ENCODE measurements at places on chromosomes 4 and X. TPM values are rescaled to one million over a fixed set of nuclear protein-coding genes. Genes with fewer than 3 reads are reported as not detected.

Gene EOLA2
- 24.5 TPM for total RNA-seq

Gene FAM90A26
- not detected for total RNA-seq

Gene ODAPH
- not detected for total RNA-seq

Gene MND1
- total RNA-seq, result not detected

- DNase-seq, result no peak
Measured at GRCh38 chr4:124883632-124884031, 171.1 kb upstream of the ANKRD50 start.

DNA sequence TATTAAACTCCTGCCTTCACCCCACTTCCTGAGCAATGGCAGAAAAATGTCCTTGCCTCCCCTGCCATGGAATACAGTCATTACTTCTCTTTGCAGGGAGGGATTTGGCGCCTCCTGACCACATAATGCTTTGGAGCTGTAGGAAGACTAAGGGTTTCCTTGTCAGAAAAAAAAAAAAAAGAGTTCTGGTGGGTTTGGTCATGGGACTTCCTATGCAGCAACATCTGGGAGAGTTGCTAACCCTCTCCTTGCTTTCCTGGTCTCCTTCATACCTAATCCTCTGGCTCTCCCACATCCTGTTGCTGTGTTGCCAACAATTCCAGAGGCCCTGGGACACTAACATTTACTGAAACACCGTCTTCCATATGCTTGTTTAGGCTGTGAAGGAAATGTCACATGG lies 75.1 kb upstream of the MBNL3 start:
- DNase-seq, result no peak

GRCh38 chrX:44675362-44676024 lies 132.8 kb upstream of the FUNDC1 start:
- no peak for DNase-seq

DNA sequence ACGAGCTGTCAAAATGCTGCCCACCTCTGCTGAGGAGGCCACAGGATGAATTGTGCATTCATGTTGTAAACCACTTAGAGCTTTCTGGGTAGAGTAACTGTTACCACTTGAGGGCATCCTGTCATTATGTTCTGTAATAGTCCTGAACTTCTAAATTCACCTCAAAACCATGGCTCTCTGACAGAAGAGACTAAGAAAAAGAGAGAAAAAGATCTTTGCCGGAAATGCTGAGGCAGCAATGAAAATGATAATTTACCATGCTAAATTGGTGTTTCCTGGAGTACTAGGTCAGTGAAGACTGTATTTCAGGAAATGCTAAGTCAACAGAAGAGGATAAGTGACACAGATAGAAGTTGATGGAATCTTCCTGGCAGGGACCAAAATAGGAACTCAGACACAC lies 942.3 kb upstream of the SLIT2 start:
- DNase-seq, result no peak

- DNase-seq, result no peak
Measured at GRCh38 chrX:150450519-150451177, 87.5 kb downstream of the MAMLD1 start.

DNA sequence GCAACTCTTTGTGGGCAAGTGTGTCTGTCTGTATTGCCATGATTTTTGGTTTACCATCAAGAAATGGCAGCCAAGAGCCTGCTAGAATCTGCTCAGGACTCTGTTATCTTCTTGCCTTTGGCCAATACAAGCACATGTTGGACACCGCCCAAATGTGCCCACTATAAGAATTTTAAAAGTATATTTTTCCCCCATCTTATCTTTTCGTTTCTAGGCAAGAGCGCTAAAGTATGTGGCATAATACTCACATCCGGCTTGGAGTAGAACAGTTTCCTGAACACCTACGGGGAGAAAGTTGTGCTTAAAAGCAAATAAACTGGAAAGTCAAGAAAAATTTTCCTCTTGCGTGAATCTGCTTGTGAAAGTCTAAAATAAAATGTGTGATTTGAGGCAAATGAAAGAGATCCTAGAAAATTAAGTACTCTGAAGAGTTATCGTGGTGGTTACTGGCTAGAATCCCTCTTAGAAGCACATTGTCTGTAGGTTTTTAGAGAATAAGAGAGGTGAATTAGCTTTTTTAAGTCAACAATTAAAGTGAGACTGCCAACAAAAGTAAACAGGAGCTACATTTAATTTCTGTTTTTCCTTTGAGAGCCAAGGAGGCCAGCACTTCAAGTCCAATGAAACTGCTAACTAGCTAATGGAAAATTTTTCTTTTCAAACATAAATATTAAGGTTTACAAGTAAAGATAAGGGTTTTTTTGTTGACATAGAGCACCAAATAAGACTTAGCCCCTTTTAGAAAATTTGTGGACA lies 220.2 kb downstream of the SOWAHB start:
- no peak for DNase-seq
